Muscle of leg (tissue), 16 donors: ENCODE measurements at places on chromosomes 3 and 15. TPM values are rescaled to one million over a fixed set of nuclear protein-coding genes. Genes with fewer than 3 reads are reported as not detected.

GRCh38 chr3:30140356-30141075 lies 465.9 kb upstream of the TGFBR2 start:
- H3K27me3 ChIP-seq: no peaks in the 10 kb centered on the region
- no peak overlapping the region for H3K4me3 ChIP-seq
- peak; percentile 42 for DNase-seq
- no peaks in the 10 kb centered on the region for H3K4me1 ChIP-seq
- no peak overlapping the region for H3K27ac ChIP-seq

DNA sequence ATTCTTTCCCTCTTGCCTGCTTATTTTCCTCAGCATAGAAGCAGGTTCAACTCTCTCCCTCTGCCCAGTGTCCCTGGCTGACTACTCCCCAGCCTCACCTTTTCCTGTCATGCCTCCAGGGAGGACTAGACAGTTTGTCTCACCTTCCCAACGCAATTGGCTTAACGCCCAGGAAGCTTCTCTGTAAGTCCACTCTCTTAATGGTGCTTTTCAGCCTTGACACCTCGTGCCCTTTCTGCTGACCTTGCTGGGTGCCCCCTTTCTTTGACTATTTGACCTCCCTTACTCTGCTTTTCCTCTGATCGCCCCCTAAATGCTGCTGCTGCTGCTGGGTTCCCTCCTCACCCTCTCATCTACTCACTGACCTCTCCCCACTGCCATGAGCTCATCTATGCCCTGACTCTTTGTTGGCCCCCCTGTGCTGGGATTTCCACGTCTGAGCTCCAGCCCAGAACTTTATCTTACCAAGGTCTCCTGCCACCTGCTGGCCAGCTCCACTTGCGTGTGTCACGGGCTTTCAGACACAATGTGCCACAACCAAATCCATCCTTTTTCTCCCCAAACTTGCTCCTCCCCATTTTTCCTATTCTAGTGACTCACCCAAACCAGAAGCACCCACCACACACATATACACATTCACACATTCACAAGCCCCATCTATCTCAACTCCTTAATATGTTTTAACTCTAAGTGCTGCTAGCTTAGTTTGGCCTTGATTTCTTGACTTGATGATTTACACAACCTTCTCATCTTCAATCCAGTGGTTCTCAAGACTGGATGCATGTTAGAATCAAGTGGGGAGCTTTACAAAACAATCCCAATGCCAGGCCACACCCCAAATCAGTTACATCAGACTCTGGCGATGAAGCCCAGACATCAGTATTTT lies 16.6 kb downstream of the EPB42 start:
- peaks cover 17% of the 10 kb centered on the region for H3K27me3 ChIP-seq
- no peaks in the 10 kb centered on the region for H3K4me1 ChIP-seq
- H3K36me3 ChIP-seq: no peaks in the 10 kb centered on the region
- H3K4me3 ChIP-seq: no peak overlapping the region

GRCh38 chr15:28033443-28033842 lies 65.7 kb downstream of the OCA2 start:
- no peaks in the 10 kb centered on the region for H3K36me3 ChIP-seq
- no peaks in the 10 kb centered on the region for H3K27me3 ChIP-seq
- no peaks in the 10 kb centered on the region for H3K4me1 ChIP-seq
- DNase-seq: no peak
- H3K27ac ChIP-seq: no peak overlapping the region

GRCh38 chr15:63135804-63136203 lies 14.1 kb downstream of the LACTB start:
- H3K27ac ChIP-seq: no peak overlapping the region
- H3K4me1 ChIP-seq: no peaks in the 10 kb centered on the region
- H3K36me3 ChIP-seq: peaks cover 5% of the 10 kb centered on the region
- no peaks in the 10 kb centered on the region for H3K27me3 ChIP-seq

DNA sequence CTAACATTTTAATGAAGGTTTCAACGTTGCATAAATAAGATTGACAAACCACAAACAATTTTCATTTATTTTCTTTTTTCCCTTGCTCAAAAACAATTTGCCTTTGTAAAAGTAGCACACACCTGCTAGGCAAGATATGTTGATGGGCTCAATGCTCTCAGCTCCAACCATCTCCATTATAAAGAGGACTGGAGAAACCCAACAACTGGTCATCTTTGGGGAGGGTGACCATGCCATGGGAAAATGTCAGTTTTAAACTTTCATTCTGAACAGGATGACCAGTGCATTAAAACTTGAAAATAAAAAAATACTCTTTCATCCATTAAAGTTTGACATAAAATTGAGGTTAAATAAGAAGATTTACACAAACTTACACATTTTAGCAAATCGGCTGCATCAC lies 183.7 kb downstream of the CFAP20DC start:
- no peak for DNase-seq
- no peaks in the 10 kb centered on the region for H3K4me1 ChIP-seq
- H3K27ac ChIP-seq: no peak overlapping the region
- no peak overlapping the region for H3K4me3 ChIP-seq
- H3K27me3 ChIP-seq: no peaks in the 10 kb centered on the region

- H3K4me3 ChIP-seq: no peak overlapping the region
- no peaks in the 10 kb centered on the region for H3K27me3 ChIP-seq
- H3K36me3 ChIP-seq: no peaks in the 10 kb centered on the region
- peak; percentile 70 for DNase-seq
- H3K4me1 ChIP-seq: peaks cover 15% of the 10 kb centered on the region
Observed at GRCh38 chr15:61038387-61038786, 190.7 kb downstream of the RORA start.

The OR4M2 gene
- not detected for total RNA-seq

DNA sequence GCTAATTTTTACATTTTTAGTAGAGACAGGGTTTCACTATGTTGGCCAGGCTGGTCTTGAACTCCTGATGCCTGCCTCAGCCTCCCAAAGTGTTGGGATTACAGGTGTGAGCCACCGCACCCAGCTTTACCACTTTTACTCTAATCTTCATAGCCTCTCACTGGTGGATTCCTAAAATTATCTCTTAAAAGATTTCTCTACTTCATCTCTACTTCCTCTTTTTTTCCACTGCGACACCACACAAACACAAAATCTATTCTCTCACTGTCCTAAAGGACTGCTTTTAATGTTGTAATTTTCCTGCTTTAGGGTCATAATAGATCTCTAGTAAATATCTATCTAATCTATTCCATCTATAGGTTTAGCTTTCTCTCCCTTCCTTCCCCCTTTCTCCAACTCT lies 34.0 kb upstream of the TBL1XR1 start:
- no peak overlapping the region for H3K4me3 ChIP-seq
- DNase-seq: no peak
- no peaks in the 10 kb centered on the region for H3K27me3 ChIP-seq
- H3K36me3 ChIP-seq: no peaks in the 10 kb centered on the region
- no peak overlapping the region for H3K27ac ChIP-seq

DNA sequence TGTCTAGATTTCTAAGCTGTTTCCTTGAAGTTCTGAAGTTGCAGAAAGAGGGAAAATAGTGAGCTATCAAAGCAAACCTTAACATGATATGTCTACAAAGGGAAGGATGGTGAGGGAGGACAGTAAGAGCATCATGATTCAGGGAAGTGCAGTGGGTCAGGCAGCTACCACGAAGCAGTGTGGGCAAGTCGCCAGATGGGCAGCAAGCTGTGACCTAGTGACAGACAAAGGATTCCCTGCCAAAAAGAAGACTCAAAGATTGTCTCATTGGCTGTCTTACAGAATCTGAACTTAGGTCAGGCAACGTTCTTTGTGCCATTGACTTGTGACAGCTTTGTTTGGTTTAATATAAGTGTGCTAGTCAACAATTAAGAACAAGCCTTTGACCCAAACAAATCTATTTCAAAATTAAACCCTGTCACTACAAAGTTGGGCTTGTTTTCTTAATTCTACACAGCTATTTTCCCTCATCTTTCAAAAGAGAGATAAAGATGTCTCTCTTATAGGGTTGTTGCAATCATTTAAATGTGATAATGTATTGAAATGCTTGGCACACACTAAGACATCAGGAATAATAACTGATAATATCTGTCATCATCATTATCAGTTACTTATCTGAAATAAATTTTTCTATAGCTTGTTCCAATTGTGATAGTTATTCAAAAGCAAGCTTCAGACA lies 153.3 kb downstream of the ECT2 start:
- no peaks in the 10 kb centered on the region for H3K27me3 ChIP-seq
- no peak overlapping the region for H3K27ac ChIP-seq
- H3K36me3 ChIP-seq: no peaks in the 10 kb centered on the region

The C3orf80 gene
- 0.13 TPM for total RNA-seq

- no peaks in the 10 kb centered on the region for H3K4me1 ChIP-seq
- no peak overlapping the region for H3K27ac ChIP-seq
- H3K36me3 ChIP-seq: no peaks in the 10 kb centered on the region
Observed at GRCh38 chr3:24378313-24378712, 116.3 kb downstream of the THRB start.

- peaks cover 38% of the 10 kb centered on the region for H3K4me1 ChIP-seq
- no peak overlapping the region for H3K4me3 ChIP-seq
- no peak for DNase-seq
- H3K27me3 ChIP-seq: no peaks in the 10 kb centered on the region
Observed at GRCh38 chr15:58518626-58519025, 86.8 kb downstream of the LIPC start.

- no peaks in the 10 kb centered on the region for H3K4me1 ChIP-seq
- DNase-seq: peak; percentile 75
- H3K4me3 ChIP-seq: no peak overlapping the region
- no peaks in the 10 kb centered on the region for H3K36me3 ChIP-seq
Observed at GRCh38 chr3:65979162-65979561, 59.6 kb downstream of the MAGI1 start.

DNA sequence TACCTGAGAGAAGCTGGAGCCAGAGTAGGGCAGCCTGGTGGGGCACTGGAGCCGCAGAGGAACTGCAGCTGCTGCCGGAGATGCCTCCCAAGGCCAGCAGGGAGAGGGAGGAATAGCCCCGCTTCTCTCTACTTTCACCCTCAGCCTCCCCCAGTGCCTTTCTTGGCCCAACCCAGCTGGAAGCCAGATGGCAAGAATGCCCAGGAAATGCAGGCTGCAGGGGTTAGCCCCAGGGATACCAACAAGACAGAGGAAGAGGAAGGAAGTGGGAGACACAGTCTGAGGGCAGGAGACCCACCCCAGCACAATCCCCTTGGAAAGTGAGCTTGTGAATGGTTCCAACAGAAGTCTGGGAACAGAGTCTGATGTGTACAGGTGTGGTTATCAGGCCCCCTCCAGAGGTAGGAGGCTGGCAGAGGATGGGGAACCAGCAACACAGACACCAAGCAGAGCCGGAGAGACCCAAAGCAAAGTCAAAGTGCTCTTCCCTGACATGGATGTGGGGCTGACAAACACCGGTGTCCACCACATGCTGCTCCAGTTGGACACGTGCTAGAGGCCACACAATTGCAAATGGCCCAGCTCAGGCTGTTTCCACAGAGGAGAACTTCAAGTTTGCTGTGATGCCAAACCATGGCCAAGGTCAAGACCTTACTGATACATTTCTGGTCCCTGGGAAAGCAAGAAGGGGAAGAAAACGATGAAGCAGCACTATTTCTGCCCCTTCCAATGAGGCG lies 418.8 kb upstream of the PROK2 start:
- H3K36me3 ChIP-seq: no peaks in the 10 kb centered on the region
- H3K27me3 ChIP-seq: peaks cover 13% of the 10 kb centered on the region
- no peak overlapping the region for H3K27ac ChIP-seq
- no peak for DNase-seq
- no peak overlapping the region for H3K4me3 ChIP-seq
- H3K4me1 ChIP-seq: no peaks in the 10 kb centered on the region

GRCh38 chr15:64400583-64400982 lies 12.9 kb downstream of the TRIP4 start:
- H3K27me3 ChIP-seq: no peaks in the 10 kb centered on the region
- H3K4me1 ChIP-seq: no peaks in the 10 kb centered on the region
- no peak overlapping the region for H3K4me3 ChIP-seq
- H3K27ac ChIP-seq: no peak overlapping the region

GRCh38 chr3:72907131-72907711 lies 19.4 kb downstream of the GXYLT2 start:
- no peaks in the 10 kb centered on the region for H3K27me3 ChIP-seq
- peak overlapping the region; percentile 80 for H3K27ac ChIP-seq
- peaks cover 39% of the 10 kb centered on the region for H3K4me1 ChIP-seq
- peak; percentile 99 for DNase-seq
- H3K36me3 ChIP-seq: peaks cover 10% of the 10 kb centered on the region

The GOLGA8O gene
- 1.4 TPM for total RNA-seq

GRCh38 chr15:45458746-45459403 lies 63.7 kb downstream of the SLC30A4 start:
- H3K27me3 ChIP-seq: no peaks in the 10 kb centered on the region
- H3K36me3 ChIP-seq: no peaks in the 10 kb centered on the region
- no peak overlapping the region for H3K27ac ChIP-seq
- H3K4me3 ChIP-seq: peak overlapping the region; percentile 43

The ECE2 gene
- not detected for total RNA-seq

DNA sequence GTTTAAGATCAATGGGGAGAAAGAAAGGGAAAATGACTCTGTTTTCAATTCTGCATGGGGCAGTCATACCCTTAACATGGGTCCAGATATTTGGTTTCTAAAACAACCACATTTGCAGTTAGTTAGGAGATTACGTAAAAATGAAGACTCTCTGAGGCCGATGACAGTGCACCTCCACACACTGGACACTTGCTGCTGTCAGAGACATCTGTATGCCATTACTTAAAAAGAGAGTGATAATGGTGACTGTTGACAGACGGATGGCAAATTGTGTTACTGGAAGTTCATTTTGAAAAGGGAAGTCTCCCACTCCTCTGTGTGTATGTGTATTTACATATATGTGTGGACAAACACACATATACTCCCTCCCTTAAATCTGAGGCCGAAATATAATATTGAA lies 304.5 kb upstream of the SEMA6D start:
- no peaks in the 10 kb centered on the region for H3K36me3 ChIP-seq
- H3K27me3 ChIP-seq: no peaks in the 10 kb centered on the region
- H3K4me3 ChIP-seq: no peak overlapping the region
- DNase-seq: no peak

DNA sequence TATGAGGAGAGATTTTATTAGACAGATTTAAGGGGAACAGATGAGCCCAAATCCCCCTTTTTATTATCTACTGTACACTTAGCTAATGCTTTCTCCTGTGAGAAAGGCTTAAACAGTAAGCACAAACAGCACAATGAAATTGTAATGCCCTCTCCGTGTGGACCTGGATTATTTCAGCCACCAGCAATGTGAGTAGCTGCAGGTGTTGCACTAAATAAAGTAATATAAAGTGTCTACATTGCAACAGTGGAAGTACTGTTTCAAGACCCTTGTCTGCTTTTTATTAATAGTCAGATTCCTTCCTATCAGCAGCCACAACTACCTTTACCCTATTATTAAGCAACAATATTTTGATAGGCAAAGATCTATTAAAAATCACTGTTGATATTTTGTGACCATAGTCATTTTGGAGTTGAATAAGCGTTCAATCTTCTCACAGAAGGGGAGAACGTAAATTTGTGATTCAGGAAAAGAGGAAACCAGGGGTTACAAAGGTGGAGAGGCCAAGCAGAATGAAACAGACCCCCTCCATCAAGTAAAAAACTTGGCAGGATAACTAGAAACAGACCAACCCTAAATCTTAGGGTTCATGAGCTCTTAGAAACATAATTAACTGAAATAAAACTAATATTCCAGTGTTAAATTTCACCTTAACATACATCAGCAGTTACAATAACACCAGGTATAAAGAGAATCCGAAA lies 422.6 kb downstream of the MECOM start:
- H3K4me3 ChIP-seq: no peak overlapping the region
- H3K27me3 ChIP-seq: peaks cover 9% of the 10 kb centered on the region
- H3K36me3 ChIP-seq: no peaks in the 10 kb centered on the region
- no peak for DNase-seq
- peaks cover 3% of the 10 kb centered on the region for H3K4me1 ChIP-seq

The VPS13C gene
- total RNA-seq: 38.3 TPM

The SEMA7A gene
- 4.9 TPM for total RNA-seq

The ERICH6 gene
- 0.09 TPM for total RNA-seq

- peaks cover 13% of the 10 kb centered on the region for H3K27me3 ChIP-seq
- peak; percentile 19 for DNase-seq
- peaks cover 2% of the 10 kb centered on the region for H3K4me1 ChIP-seq
- no peak overlapping the region for H3K27ac ChIP-seq
- H3K36me3 ChIP-seq: no peaks in the 10 kb centered on the region
Observed at GRCh38 chr15:80773122-80773551, 6.0 kb upstream of the CEMIP start.
